Kasumi-1 (cell line): ENCODE measurements at places on chromosomes 2 and 18.
A peak's percentile ranks its signal among the peaks of the same experiment; 100 is the strongest.

DNA sequence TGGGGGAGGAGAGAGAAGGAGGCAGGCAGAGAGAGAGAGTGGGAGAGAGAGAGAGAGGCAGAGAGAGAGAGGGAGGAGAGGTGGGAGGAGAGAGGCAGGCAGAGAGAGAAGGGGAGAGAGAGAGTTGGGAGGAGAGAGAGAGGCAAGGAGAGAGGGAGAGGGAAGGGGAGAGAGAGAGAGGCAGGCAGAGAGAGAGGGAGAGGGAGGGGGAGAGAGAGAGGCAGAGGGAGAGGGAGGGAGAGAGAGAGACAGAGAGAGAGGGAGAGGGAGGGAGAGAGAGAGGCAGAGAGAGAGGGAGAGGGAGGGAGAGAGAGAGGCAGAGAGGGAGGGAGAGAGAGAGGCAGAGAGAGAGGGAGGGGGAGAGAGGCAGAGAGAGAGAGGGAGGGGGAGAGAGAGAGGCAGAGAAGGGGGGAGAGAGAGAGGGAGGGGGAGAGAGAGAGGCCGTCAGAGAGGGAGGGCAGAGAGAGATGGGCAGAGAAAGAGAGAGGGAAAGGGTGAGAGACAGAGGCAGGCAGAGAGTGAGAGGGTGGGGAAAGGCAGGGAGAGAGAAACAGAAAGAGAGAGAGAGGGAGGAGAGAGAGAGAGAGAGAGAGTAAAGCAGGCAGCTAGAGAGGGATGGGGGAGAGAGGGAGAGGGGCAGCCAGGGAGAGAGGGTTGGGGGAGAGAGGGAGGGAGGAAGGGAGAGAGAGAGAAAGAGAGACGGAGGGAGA, 122.2 kb upstream of the PXDN start:
- DNase-seq = no peak

DNA sequence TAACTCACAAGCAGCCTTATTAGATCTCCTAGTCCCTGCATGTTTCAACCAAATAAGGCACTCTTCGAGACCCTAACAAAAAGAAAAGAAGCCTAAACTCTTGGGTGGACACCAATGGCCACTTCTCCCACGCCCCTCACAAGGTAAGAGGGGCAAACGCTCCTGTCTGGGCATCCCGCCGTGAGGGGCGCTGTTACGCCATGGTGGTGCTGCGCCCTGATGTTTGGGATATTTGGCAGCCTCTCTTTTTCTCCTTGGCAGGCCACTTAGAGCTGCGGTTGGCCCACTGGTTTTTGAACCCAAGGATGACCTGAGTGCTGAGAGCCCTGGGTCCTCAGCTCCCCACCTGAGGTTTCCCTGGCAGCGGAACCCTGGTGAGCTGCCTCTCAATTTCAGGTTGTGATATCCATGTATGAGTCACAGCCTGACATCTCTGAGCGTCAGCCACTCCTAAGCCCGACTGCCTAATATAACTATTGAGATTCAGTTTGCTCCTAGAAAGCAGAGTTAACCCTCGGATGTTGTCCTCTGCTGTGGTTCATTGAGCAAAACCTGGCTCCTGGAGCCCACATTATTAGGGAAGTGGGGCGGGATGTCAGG, 103.3 kb downstream of the COL6A3 start:
- DNase-seq = no peak

DNA sequence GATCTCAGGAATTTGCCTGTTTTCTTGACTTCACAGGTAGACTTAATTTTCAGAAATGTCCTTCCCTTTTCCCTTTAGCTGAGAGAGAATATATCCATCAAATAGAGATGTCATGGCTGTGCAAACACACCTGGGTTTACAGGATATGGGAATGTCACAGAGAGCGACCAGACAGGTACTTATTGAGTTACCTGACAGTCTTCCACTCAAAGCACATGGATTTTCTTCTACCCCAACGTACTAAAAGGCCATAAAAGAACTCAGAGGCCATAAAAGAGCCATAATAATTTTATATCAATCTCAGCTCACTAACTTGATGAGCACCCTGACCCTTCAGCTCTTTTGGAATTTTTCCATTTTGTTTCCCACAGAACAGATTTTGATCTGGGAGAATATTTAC, 5.3 kb upstream of the DTNA start:
- DNase-seq = no peak

GRCh38 chr2:229713371-229714079, 830 bp downstream of the DNER start:
- no peak for DNase-seq

GRCh38 chr18:32889615-32890593, 117.1 kb upstream of the KLHL14 start:
- DNase-seq = no peak

GRCh38 chr2:171309455-171310286, 124.1 kb downstream of the METTL8 start:
- DNase-seq = no peak

DNA sequence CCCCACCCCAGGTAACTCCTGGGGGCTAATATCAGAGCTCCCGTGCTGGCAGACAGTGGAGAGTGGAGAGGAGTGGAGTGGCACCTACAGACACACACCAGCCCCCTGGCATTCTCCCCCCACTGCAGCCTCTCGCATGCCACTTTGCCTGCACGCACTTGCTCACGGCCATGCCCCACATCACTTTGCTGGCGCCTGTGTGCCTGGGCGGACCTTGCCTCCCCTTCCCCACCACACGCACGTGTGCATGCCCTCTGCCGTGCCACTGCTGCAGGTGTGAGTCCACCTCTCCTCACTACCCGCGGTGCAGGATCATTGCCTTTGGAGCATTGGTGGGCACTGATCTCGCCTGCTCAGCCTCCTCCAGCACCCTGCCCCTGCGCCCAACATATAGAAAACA, 72.6 kb upstream of the DOK6 start:
- DNase-seq = no peak

- no peak for DNase-seq
These were observed 74.9 kb upstream of the UBE2E3 start for GRCh38 chr2:180905461-180905860.

DNA sequence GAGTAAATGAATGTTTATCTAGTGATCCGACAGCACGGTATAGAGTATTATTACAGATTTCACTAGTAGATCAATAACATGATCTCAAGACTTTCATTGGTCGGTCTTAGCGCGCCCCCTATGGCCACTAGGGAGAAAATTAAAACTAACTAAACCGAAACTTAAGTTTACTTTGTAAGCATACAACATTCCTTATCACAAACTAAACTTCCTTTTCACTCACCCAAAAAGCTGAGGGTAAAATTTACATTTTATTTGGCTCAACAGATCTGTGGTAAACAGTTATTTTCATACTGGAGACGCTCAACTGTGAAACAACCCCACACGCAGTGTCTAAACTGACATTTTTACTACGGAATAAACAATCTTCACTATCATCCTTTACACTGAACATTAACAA, 215.6 kb upstream of the MAP2 start:
- no peak for DNase-seq

GRCh38 chr2:49843314-49843713, 689.0 kb upstream of the FSHR start:
- no peak for DNase-seq

DNA sequence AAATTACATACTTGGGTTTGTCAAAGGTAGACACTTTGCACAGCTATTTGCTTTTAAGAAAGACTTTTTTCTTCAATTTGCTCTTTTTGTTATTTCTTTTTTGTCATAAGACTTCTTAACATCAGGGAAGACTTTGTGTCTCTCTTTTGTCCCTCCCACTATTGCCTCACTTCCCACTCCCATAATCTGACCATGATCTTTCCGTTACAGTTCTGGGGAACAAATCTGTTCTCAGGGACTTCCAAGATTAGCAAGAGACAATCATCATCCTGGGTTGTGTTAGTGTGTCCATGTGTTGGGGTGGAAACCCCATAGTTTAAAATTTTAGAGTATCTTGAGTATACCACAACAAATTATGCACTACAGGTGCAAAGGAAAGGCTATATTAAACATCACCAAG, 75.3 kb downstream of the REV1 start:
- no peak for DNase-seq

GRCh38 chr18:59764281-59764680, 67.1 kb upstream of the CCBE1 start:
- no peak for DNase-seq

DNA sequence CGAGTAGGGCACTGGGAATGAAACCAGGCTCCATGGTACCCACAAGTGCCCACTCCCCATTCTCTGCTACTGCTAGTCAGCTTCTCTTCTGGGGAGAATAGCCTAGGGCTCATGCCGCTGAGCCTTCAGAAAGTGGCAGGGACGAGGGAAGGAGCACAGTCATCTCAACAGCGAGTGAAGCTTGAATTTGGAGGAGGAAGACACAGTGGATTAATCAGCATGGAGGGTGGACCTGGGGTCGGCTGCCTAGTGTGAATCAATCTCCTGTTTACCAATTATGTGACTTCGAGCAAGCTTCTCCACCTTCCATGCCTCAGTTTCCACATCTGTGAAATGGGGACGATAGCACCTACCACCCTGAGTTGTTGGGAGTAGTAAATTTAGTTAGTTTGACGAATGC, 157.0 kb downstream of the SEPTIN10 start:
- no peak for DNase-seq

GRCh38 chr2:105143467-105144151, 97.9 kb upstream of the GPR45 start:
- no peak for DNase-seq

DNA sequence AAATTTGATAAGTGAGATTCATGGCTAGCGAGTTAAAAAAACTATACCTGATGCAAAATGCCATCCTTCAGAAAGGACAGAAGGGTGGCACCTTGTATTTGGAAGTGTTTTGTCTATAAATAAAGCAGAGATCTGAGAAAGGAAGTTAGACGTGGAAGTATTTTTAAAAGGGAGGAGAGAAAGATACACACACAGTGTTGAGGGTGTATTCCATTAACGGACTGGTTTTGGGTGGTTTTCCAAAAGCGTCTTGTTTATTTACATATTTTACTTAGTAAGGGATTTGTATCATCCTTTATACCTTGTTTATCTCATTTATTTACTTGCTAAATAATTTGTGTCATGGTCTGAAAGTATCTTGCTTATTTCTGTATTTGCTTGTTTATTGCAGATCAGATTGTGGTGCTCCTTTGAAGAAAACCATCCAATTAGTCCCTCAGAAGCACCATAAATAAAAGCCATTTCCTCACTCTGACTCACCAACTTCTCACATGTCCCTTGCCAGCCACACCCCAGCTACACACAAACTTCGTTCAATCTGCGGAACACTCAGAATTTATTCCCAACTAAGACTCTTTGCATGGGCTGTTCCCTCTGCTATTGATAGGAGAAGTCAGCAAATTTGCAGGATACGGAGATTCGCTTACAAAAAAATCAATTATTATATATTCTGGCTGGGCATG, 90.8 kb downstream of the FAM124B start:
- no peak for DNase-seq

- no peak for DNase-seq
These were observed 198.0 kb upstream of the NCKAP5 start for GRCh38 chr2:133766164-133766832.

DNA sequence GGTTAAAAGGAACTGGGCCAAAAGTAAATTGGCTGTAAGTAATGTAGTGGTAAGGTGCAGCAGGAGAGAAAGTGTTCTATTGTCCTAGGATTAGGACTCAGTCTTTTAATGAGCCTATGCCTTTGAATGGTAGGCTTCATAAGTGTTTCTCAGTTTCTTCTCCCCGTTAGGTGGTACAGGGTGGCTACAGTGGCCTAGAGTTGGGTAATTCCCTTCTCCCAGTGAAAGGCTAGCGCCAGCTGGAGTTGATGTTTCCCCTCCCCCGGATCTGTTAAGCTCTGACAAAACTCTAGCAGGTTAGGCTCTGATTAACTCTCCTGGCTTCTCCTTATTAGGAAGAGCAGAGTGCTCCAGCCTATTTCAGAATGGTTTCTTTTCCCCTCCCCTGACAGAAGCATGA, 127.7 kb downstream of the DNAH6 start:
- DNase-seq = no peak

DNA sequence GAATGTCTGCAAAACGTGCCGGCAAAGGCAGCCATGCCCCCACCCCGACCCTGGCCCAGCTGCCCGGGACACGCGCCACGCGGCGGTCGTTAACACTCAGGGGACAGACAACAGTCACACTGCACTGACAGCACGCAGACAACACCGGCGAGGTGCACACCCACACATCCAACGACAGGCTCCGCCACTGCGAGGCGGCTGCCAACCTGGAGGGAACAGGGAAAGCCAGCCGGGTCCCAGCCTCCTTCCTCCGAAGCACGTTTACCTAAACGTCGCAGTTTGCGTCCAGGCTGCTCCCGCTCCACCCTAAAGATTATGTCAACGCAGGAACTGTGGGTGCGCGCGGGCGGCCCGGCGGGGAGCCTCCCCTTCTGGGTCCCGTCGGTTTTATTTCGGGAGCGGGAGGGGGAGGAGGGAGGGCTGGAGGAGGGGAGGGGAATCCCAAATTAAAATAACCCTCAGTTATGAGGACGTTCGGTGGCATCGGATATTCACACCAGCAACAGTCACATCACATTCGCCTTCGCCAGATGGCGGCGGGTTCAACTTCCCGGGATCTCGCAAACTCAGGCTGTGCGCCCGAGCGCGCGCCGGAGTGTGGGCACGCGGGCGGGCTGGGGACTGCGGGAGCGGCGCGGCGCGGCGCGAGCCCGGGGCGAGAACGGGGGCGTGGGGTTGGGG, 644 bp downstream of the PTGR3 start:
- DNase-seq = peak; percentile 36

GRCh38 chr2:31161637-31162036, 23.4 kb upstream of the GALNT14 start:
- DNase-seq = no peak

DNA sequence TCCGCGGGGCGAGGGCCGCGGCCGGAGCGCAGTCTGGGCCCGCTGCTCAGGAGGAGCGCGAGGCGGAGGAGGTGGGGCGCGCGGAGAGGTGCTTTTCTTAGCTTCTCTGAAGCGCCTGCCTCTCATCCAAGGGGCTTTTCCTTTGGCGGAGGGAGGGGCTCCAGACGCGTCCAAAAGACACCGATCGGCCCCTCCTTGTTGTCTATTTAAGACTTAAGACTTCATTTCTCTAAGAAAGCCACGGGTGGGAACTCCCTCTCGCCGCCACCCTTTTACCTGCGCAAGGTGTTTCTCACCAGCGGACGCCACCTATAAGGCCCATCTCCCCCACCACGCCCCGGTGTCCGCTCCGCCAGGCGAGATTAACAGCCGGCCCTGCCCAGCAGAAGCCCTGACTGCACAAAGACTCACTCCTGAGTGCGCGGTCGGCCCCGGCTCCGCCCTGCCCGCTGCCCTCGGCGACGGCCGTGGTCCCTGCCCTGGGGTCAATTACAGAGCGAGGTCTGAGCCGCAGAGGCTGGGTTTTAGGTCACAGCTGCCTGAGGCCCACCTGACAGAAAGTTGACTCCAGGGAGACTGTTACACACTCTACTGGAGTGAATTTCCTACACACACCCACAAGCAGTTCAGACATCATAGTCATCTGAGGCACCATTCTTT, at the start of gene DSC2:
Gene DSC2 (minus strand): TSS at position 397 of the 660 bp plus-strand sequence. CDS start 450 bp downstream, outside the sequence.
- DNase-seq = peak; percentile 16

GRCh38 chr2:168712053-168712452, 90.4 kb upstream of the NOSTRIN start:
- peak; percentile 91 for DNase-seq

GRCh38 chr2:10544252-10544651, 96.1 kb upstream of the ODC1 start:
- DNase-seq = no peak
